Spinal cord (tissue), 10 donors: ENCODE measurements at places on chromosomes 6 and 20.

GRCh38 chr6:75418233-75418632 is 75.4 kb downstream of the FILIP1 start:
- DNase-seq = no peak

DNA sequence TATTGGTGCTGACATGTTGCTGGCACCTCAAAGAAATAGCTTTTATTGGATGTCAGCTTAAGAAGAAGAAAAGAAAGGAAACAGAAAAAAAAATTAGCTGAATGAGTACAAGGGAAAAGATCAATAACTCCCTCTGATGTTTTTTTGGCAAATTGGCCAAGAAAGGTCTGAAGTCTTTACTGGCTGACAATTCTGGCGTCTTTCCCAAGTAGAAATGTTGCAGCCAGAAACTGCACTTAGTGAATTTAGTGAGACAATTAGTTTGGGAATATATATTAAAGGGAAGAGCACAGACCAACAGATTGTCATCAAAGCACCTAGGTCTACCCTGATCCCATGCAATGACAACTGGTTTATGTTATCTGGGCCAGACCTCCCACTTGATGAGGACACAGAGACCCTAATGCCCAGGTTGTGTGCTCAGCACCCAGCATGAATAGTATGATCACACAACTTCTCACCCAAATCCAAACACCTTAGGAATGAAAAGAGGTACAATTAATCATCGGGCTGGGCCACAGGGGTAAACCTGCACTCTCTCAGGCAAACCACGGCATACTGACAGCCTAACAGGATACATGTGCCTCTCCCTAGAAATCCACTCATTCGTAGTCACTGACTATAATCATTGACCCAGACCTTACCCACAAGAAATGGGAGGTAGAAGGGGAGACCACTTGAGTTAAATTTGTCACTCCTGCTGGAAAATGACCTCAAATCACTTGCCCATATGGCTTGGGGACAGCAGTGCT is 612.3 kb upstream of the ARID1B start:
- peak; percentile 82 for DNase-seq

GRCh38 chr6:80437221-80437620 is 330.8 kb downstream of the BCKDHB start:
- DNase-seq = no peak

GRCh38 chr6:37138856-37139229 is 31.1 kb upstream of the PIM1 start:
- DNase-seq = no peak

DNA sequence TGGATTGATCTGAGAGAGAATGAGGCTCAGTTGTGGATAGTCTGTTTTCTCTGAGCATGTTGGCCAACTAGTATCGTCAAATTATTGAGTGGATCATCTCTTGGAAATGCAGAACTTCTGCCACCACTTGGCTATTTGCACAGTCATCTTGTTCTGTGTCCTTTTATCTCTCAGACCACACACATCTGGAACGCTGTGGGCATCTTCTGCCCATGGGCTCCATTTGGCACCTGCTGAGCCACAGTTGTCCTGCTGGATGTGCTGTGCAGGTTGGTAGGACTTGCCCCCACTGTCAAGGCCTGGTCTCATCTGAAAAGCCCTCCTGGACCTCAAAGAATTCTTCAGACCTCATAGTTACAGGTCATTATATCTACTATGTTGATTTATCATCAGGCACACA is 16.7 kb upstream of the C20orf144 start:
- no peak for DNase-seq

DNA sequence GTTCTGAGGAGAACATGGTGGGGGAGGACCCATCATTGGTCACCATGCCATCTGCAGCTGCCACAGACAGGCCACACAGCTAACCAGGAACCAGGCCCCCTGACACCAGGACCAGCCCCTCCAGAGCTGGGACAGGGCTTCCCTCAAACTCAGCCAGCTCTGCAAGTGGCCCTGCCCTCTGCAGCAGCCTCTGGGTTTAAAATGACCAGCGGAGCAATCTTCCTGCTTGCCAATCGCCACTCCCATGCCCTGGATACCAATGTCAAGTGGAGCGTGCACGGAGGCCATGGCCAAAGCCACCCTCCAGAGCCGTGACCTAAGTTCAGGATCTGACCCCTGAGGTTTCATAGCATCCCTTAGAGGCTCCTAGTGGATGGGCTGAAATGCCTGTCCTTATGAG is 199.4 kb downstream of the SYNDIG1 start:
- DNase-seq = no peak

- no peak for DNase-seq
Observed at GRCh38 chr6:102023977-102024657, 630.6 kb downstream of the GRIK2 start.

GRCh38 chr6:19851241-19852089 is 14.3 kb downstream of the ID4 start:
- no peak for DNase-seq

- no peak for DNase-seq
Observed at GRCh38 chr6:158667360-158667981, 17.6 kb downstream of the SYTL3 start.

GRCh38 chr20:33600414-33600813 is 61.7 kb upstream of the C20orf144 start:
- DNase-seq = no peak

GRCh38 chr6:31791324-31792089 is 4.0 kb downstream of the VARS1 start:
- DNase-seq = peak; percentile 87

GRCh38 chr6:72626126-72626525 is 4.3 kb downstream of the KCNQ5 start:
- DNase-seq = no peak

DNA sequence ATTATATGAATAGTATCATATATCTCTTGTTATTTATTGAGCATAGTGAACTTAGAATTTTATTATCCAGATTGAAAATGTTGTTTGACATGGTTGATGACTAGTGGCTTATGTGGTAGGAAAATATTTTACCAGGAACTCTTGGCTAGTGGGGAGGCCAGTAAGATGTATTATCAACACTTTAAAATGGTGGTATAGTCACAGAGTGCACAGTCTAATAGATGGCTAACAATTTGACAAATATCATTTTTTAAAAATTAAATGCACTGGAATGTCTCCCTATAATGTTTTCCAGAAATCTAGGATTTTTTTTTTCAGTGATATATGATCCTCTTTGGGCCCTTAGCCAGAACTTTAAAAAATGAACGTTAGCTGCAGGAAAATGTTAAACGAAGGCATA is 26.9 kb upstream of the EYA4 start:
- DNase-seq = no peak

GRCh38 chr6:8562125-8562524 is 126.8 kb upstream of the SLC35B3 start:
- no peak for DNase-seq

DNA sequence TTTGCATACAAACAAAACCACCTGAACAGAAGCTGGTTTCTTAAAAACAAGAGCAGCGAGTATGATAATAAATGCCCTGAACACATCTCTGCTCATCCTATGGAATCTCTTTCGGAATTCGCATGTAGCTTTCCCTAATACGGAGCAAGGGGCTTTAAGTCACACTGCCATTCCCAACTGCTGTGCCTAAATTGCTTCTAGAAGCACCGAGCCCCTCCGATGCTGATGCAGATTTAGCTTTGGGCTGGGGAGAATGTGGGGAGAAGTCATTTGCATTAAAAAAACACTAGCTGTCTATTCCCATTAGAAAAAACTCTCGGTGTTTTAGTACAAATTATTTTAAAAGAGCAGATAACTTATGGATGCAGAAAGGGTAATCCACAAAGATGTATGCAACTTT is 76.9 kb downstream of the CD83 start:
- DNase-seq = no peak

DNA sequence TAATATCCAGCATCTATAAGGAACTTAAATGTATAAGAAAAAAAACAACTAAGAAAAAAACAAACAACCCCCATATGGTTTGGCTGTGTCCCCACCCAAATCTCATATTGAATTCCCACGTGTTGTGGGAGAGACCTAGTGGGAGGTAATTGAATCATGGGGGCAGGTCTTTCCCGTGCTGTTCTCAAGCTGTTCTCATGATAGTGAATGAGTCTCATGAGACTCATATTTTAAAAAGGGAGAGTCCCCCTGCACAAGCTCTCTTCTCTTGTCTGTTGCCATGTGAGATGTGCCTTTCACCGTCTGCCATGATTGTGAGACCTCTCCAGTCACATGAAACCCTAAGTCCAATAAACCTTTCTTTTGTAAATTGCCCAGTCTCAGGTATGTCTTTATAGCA is 105.7 kb upstream of the GJE1 start:
- no peak for DNase-seq

GRCh38 chr6:32170294-32170693 is 5.6 kb downstream of the AGPAT1 start:
- no peak for DNase-seq

DNA sequence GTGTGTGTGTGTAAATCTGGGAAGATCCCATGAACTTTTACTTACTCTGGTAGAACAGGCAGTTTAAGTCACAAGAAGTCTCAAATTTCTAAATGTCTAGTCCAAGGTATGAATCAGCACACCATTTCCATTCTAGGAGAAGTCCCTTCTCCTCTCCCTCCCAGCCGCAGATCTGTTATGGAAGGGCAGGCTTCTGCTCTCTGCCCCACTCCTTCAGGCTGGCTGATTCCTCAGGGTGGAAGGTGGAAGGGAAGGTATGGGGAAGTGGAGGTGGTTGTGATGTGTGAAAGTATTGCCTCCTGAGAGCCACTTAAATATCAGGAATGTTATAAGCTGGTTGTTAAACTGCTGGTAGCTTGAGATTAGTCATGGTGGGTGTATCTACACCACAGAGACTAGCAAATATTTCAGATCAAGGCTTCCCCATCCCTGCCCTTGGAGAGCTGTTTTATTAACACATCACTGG is 44.5 kb upstream of the LAMA4 start:
- no peak for DNase-seq

DNA sequence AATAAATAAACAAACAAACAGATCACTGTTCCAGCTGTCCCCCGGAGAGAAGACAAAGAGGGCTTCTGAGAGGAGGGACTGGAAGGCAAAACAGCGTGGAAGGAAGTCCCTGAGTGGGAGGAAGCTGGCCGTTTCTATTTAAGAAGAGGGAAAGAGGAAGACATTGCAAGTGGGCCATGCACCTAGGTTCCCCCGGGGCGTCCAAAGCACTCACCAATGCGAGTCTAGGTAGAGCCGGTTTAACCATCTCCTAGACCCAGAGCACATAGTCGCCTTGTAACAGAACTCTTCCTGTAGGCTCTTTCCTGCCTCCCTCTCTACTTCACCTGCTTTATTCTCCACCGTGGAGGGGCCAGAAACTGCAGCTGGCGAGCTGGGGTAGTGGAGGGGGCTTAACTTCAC is 158.4 kb downstream of the ZDHHC14 start:
- no peak for DNase-seq

- DNase-seq = no peak
Observed at GRCh38 chr20:48531505-48531904, 296.3 kb downstream of the PREX1 start.

DNA sequence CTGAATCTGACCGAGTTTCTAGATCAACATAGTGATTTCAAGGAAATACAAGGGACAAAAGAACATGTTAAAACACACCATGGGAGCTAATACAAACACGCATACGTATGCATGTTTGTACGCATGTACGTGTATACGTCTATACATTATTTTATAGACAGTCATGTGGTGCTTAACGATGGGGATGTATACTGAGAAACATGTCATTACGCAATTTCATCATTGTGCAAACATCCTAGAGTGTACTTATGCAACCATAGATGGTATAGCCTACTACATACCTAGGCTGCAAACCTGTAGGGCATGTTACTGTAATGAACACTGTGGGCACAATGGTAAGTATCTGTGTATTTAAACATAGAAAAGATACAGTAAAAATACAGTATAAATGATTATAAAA is 25.0 kb upstream of the NELFCD start:
- no peak for DNase-seq

GRCh38 chr6:36662380-36662779 is 16.1 kb upstream of the CDKN1A start:
- no peak for DNase-seq

GRCh38 chr6:64539917-64540316 is 904.3 kb downstream of the PHF3 start:
- DNase-seq = no peak

- no peak for DNase-seq
Observed at GRCh38 chr6:34589140-34589539, 33.0 kb upstream of the SPDEF start.

DNA sequence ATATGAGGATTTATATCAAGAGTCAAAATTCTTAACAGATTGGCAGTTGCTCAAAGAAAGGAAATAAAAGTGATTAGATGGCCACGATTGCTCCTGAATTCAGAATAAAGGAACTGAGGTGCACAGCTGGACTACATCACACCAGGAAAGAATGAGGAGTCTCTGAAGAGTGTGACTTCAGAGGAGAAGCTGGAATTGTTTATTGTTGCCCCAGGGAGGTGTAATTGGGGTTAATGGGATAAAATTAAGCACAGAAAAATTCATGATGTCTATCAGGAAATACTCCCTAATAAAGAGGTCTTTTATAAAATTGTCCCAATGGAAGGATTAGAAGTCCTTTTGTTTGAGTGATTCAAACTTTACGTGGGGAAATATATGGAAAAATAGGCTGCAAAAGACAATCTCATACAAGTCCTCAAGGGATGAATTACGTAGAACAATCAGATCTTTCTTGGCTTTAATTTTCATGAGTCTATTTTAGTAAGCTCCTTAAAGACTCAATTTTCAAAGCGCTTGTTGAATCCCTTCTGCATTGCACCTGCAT is 208.6 kb upstream of the RNF217 start:
- DNase-seq = no peak

- DNase-seq = peak; percentile 1
Observed at GRCh38 chr6:121651420-121651819, 216.0 kb downstream of the GJA1 start.

DNA sequence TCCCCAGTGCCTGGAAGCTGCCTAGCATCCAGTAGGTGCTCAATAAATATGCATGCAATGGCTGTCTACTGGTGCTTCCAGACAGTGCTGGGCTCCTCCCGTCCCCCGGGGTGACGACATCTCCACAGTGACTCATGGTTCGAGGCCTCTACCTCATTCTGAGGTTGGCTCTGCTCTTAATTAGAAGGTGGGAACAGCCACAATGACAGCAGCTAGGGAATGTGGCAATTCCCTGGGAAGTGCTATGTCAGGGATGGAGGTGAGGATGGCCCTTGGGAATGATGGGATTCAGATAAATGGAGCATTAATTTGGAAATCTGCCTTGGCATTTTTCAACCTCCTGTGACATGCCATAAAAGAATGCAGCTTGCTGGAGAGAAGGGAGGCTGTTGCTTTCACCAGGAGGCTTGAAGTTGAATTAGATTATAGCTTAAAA is 43.5 kb upstream of the NFATC2 start:
- DNase-seq = no peak

GRCh38 chr20:59703046-59703445 is 98.7 kb downstream of the PHACTR3 start:
- DNase-seq = no peak

DNA sequence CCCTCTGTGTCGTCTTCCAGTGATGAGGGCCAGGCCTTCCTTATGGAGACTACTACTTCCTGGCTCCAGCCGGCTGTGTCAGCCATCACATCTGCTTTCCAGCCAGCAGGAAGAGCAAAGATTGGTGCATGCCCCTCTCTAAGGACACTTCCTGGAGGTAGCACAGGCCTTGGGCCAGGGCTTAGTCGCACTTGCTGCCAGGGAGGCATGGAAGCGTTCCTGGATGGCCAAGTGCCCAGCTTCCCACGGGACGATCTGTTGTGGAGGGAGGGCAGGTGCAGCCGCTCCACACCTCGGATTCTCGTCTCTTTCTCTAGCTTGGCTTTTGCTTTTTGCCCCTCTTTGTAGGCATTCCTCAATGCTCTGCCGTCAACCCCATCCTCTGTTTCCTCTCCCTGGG is 11.9 kb downstream of the ERMARD start:
- no peak for DNase-seq
